ENCODE measurements at places on chromosomes 5 and 9.
A peak's percentile ranks its signal among the peaks of the same experiment; 100 is the strongest.

GRCh38 chr5:163512526-163512925 lies 7.1 kb downstream of the MAT2B start:
- DNase-seq = no peak

DNA sequence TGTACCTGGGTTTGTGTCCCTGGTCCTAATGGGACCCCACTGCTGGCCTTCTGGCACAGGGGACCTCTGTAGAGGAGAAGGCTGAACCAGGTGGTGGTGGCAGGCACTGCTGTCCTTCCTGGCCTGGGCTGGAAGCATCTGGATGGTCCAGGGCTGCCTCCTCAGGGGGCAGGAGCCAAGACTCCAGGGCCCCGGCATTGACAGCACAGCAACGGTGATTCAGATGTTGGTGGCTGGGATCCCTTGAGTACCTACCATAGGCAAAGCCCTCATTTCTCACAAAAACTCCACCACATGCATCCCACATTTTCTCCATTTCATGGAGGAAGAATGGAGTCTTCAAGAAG lies 15.0 kb downstream of the FGD3 start:
- no peak for DNase-seq

DNA sequence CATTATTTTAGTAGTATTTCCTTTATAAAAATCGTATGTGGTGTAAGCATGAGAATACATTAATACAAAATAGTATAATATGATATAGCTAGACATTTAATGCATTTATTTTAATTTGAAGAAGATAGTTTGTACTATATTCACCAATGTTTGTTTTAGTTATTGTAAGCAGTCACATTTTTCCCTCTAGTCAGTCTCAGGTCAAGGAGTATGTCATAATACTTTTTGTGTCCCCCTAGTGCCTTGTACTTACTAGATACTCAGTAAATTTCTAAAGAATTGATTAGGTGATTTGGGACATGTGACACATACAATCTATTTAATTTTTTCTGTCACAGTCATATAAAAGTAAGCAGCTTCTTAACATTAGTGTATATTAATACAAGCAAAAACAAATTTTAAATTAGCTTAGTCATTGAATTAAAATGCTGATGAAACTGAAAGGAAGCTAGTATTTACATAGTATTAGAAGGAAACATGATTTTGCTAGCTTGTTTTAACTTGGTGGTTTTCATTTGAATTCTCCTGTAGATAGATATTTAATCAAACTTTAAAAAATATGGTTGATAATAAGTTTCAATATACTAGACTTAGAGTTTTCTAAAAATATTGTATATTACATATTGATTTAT lies 242.2 kb downstream of the FER start:
- no peak for DNase-seq

GRCh38 chr5:71882826-71883741 lies 164.0 kb downstream of the CARTPT start:
- DNase-seq = no peak

DNA sequence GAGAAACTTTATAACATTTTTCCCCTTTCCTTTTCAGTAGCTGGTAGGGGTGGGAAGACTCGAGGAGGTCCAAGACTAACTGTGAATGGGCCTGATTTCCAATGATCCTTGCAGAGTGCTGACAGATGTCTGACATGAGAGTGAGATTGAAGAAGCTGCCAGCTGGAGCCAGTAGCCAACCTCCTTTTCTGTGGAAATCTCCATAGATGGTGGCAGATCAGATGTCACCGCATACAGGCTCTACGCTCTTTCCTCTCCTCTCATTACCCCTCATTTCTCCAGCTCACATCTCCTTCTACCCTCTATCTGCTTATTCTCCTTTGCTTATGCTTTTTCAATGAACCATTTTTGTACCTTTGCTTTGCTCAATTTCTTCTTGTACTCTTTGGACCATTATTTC lies 395.2 kb upstream of the TNC start:
- no peak for DNase-seq

GRCh38 chr5:129342796-129343195 lies 117.3 kb upstream of the ADAMTS19 start:
- no peak for DNase-seq

DNA sequence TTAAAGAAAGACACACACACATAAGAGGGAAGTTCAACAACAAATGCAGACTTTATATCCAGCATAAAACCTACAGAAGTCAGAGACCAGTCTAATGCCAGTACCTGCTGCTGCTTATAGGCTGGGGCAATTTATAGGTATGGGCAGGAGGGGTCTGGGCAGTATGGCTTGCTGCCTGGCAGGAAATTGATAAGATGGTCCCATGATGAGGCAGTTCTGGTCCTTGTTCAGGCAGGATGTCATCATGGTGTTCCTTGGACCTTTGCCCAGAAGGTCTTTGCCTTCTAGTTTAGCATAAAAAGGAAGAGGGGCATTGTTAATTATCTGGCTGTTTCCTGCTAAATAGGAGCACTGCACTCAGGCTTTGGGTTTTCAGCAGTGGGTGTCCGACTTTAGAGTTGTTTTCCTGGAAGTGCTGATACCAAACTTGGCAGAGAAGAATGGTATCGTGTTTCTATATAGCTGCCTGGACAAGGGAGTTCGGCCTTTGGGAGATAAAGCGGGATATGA lies 10.4 kb upstream of the PDCD1LG2 start:
- peak; percentile 25 for DNase-seq

DNA sequence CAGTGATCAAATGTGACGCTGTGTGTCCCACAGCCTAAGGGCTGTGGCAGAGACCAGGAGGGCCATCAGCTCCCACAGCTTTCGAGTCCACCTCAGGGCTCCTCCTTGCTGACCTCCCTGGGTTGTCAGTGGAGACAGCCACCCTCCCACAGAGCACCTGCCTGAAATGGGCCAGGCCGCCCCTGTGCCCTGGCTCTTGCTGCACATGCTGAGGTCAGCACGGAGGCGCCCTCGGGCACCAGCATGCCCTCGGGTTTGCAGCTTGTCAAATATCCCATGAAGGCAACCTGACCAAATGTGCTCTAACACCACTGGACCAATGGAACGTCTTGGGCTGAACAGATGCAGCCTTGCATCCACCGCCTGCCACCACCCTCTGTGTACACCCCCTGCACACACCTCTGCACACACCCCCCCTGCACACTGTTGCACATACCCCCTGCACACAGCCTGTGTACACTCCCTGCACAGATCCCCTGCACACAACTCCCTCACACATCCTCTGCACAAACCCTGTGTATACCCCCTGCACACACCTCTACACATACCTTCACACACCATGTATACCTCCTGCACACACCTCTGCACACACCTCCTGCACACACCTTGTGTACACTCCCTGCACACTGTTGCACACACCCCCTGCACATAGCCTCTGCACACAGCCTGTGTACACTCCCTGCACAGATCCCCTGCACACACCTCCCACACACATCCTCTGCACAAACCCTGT lies 2.0 kb upstream of the CEP72 start:
- DNase-seq = no peak

DNA sequence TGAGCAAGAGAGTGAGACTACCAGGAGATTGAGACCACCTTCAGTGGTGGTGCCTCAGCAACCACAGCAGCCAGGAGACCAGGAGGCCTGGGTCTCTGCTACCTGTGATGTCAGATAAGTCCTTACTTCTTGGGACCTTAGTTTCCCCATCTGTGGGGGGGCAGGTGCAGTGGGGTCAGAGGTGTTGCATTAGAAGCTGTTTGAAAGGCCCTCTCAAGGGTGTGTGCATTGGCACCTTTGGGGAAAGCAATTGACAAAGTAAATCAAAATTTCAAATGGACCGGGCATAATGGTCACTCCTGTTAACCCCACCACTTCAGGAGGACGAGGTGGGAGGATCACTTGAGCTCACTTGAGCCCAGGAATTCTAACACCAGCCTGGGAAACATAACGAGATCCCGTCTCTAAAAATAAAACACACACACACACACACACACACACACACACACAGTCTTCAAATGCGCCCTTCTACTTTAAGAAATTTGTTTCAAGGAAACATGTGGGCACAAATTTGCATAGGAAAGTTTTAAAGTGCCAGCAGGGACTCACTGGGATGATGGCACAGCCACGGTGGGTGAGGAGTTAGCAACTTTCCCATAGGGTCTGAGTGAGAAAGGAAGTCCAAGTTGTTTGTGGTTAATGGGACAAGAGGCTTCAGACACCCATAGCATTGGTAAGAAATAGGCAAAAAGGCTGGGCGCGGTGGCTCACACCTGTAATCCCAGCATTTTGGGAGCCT lies 1.3 kb upstream of the AK1 start:
- DNase-seq = no peak

DNA sequence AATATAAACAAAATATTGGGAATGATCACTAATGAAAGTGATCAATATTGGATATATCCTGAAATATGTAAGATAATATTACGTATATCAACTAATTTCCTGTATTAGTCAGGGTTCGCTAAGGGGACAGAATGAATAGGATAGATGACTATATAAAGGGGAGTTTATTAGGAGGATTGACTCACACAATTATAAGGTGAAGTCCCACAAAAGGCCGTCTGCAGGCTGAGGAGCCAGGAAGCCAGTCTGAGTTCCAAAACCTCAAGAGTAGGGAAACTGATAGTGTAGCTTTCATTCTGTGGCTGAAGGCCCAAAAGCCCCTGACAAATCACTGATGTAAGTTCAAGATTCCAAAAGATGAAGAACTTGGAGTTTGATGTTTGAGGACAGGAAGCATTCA lies 561.1 kb downstream of the PRDM9 start:
- DNase-seq = no peak

- DNase-seq = no peak
Measured at GRCh38 chr5:62547945-62548630, 30.5 kb upstream of the LRRC70 start.

GRCh38 chr9:19641046-19641445 lies 147.8 kb downstream of the SLC24A2 start:
- no peak for DNase-seq

- DNase-seq = no peak
Measured at GRCh38 chr5:53479045-53479589, 1.3 kb upstream of the FST start.
